ENCODE measurements at places on chromosomes 3 and 15. TPM values are rescaled to one million over a fixed set of nuclear protein-coding genes. Genes with fewer than 3 reads are reported as not detected.

GREM1 gene
- 0.52 TPM for polyA plus RNA-seq

SERINC4 gene
- polyA plus RNA-seq = not detected

TRIM42 gene
- polyA plus RNA-seq = not detected

TTLL13 gene
- 0.45 TPM for polyA plus RNA-seq

GRCh38 chr3:194840661-194841514, 155.2 kb downstream of the FAM43A start:
- no peak for DNase-seq

GRCh38 chr3:187783098-187783497, 37.8 kb upstream of the BCL6 start:
- no peak for DNase-seq

DNA sequence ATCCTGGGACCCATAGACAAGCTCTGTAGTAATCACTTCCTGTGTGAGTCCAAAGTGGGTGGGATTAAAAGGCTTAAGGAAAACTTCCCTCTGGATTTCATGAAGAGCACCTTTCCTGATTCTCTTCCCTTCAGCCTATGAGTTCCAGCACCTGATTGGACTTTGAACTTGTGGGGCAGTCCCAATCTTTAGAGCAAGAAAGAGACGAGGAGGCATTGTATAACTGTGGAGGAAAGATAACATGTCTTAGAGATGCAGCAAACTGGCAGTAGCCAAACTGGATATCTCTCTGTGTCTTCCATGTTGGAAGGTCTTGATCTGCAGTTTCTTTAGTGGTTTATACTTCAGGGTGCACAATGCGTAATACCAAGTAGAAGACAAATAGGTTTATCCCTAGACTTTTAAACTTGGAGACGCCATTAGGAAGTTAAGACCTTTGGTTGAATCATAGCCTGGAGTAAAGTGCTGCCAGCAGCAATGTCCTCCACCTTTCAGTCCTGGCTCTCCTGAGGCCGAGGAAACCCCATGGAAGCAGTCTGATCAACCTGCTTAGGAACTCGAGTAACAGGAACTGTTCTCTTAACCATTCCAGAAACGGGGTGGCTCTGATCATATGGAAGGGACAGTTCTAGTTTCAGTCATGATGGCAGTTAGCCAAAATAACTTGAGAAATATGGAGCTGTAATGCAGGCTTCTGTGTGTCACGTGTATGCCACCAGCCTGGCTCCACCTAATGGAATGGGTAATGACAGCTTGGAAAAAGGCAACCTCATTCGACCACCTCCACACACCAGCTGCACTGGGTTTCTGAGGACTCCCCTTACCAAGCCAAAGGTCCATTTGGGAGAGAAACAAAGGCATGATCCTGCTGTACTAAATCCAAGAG, 4.7 kb downstream of the EIF1B start:
- DNase-seq = no peak

- no peak for DNase-seq
These were observed 1.3 kb upstream of the TWF2 start for GRCh38 chr3:52240059-52240885.
